Fibroblast of skin of abdomen (primary cell): ENCODE measurements at places on chromosomes 4 and X.

DNA sequence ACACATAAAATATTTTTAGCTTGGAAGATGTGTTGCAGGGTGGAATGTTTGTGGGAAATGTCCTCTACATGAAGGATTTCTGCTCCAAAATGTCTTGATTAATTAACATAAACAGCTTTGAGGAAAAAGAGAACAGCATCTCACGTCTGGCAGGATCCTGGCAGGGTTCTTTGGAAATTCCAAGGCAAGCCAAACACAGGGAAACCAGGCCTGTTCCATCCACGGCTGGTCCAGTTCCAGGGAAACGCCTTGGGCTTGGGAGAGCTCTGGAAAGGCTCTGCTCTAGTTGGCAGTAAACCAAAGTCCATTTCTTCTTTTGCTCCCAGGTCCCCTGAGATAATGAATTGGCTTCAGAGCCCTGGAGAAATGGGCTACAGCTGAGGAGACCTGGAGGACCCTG lies 42.4 kb upstream of the GAB1 start:
- DNase-seq: peak; percentile 86

DNA sequence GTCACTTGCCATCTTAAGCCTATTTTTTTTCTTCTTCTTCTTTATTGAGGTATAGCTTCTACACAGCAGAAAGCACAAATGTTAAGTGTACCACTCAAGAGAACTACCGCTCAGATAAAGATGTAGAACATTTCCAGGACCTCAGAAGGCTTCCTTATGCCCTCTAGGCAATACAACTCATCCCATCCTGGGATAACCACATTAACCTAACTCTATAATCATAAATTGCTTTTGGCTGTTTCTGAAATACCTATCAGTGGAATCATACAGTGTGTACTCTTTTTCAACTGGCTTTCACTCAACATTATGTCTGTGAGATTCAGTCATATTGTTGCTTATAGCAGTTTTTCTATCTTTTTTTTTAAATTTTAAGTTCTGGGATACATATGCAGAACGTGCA lies 51.7 kb downstream of the ARFIP1 start:
- DNase-seq: peak; percentile 6

- DNase-seq: no peak
Observed at GRCh38 chrX:124249345-124249744, 83.1 kb upstream of the TEX13D start.

DNA sequence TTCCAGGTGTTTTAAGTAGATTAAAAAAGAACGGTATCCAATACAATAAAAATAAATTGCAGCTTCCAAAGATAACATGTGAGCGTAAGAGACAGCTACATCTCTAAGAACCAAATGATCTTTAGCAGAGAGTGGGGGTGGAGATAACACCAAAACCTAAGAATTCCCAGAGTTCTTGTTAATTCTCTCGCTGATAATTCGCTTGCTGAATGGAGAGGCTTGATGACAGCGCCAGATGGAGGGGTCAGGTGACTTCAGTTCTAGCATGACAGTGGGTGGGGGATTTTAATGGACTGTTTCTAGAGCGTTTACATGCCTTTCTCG lies 2.3 kb downstream of the CLCN4 start:
- DNase-seq: no peak
